Cardiac septum (tissue), 1 donor: ENCODE measurements at places on chromosomes 3 and 15.

DNA sequence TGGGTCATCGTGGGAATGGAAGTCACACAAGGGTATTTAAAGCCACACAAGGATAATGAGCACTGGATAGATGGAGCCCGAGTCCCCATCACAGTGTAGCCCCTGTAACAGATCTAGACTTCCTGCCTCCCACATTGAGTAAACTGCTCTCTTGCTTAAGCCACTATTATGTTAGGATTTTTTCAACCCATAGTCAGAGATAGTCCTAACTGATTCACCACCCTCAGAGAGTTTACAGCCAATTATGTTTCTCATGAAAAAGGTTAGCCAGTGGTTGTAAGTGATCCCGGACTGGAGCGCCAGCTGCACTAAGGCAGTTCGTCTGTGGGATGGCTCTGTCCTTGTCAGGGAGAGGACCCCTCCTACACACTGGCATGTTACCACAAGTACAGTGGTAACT is 77.0 kb downstream of the KLF13 start:
- DNase-seq, result no peak

GRCh38 chr3:178084938-178085816 is 451.1 kb upstream of the KCNMB2 start:
- peak; percentile 90 for DNase-seq

GRCh38 chr3:141680620-141681389 is 57.3 kb upstream of the RNF7 start:
- no peak for DNase-seq

- DNase-seq, result no peak
Measured at GRCh38 chr3:126155819-126156218, 24.6 kb downstream of the ALDH1L1 start.

- no peak for DNase-seq
Measured at GRCh38 chr15:85045615-85046014, 64.0 kb downstream of the PDE8A start.

- no peak for DNase-seq
Measured at GRCh38 chr15:66481107-66481856, 16.3 kb downstream of the SNAPC5 start.

GRCh38 chr15:39269352-39269751 is 311.5 kb upstream of the THBS1 start:
- no peak for DNase-seq

GRCh38 chr3:9056581-9056980 is 93.3 kb upstream of the RAD18 start:
- no peak for DNase-seq

DNA sequence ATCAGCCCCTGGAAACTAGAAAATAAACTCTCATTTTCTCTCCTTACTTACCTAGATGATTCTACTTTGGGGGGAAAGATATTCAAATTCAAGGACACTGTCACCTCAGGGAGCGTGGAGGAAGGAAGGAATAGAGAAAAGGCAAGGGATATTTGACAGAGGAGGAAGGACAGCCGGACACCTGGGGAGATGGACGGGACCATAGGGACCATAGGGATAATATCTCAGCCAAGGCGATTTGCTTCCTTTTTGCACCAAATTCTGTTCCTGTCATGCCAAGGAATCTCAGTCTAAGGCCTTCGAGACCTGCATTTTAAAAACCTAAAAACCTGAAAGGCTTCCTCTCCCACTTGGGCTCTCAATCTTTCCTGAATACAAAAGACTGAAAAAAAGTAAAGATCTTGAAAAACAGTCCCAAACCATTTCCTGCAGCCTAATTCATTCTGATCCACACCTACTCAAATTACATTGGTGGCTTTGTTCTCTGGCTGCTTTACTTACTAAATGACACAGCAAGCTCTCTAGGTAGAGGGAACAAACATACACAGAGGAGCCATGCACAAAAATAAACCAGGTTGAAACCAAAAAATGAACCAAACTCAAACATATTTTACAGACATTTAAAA is 73.9 kb upstream of the SLC24A5 start:
- no peak for DNase-seq

GRCh38 chr3:124558991-124559845 is 171.0 kb upstream of the UMPS start:
- peak; percentile 81 for DNase-seq

GRCh38 chr15:27622371-27622770 is 476.7 kb downstream of the OCA2 start:
- DNase-seq, result no peak

- DNase-seq, result no peak
Measured at GRCh38 chr15:100334015-100334414, 7.8 kb downstream of the ADAMTS17 start.

DNA sequence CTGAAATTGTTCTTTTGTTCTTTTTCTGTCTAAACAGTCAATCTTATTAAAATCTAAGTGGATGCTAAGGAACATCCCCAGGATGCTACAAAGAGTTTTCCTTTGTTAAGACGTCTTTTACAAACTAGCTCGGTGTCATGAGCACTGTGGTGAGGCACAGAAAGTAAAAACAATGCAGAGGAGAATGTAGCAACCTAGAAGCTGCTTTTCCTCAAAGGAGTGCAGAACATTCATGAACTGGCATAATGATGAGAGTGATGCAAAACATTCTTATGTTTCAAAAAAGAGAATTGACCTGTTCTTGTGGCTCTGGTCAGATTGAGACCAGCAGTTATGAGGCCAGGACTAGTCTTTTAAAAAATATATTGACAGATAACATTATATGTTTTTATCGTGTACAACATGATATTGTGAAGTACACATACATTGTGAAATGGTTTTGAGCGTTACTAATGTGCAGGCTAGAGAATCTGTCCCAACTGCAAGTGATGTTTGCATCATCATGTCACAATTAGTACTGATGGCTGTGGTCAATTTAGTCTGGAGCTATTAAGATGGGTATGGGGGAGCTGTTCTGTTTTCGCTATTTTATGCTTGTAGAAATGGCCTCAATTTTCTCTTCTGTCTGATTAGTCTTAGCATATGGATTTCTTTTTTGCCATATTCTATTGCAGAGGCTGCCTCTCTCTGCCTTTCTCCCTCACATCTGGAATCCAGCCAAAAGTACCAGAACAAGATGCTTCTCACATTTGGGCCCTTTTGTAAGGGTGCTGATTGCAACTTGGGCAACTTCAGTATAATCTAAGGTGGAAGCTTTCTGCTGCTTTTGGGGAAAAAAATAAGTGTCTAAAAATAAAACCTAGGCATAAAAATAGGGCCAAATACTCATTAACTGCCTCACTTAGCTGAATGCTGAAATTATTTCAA is 50.2 kb downstream of the HHLA2 start:
- no peak for DNase-seq

DNA sequence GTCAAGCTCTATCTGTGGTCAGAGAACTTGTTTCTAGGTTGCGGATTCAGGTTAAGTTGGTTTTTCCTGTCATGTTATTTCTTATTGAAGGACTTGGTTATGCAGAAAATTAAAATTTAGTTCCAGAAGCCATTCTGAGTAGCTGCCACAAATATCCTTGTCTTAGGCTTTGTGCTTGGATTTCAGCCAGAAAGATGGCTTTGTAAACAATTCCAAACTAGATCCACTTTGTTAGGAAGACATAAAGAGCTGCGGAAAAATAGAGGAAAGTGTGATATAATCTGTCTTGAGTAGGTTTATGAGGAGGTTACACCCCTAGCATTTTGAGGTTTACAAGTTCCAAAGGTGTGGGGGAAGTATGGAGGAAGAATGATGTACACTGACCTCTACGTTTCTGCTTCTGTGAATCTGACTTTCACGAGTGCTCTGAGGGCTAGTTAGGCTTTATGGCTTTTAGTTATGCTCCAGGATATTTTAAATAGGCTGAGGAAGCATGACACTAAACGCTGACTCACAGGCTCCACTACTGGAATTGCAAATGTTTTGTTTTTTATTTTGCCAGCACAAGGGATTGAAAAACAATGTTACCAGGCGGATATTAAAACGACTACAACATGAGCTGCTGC is 46.3 kb upstream of the UTS2B start:
- DNase-seq, result no peak

DNA sequence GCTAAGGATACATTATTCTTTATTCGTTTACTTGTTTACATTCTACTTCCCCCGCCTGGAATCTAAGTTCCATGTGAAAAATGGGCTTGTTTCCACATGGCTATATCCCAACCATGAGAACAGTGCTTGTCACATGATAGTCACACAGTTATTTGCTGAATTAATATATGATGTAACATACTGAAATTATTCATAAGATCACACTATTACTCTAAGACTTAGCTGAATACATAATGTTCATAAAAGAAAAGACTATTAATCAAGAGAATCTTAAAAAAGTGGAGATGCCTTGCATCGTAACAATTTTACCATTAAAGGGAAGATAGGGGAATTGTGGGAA is 6.5 kb downstream of the PBRM1 start:
- DNase-seq, result no peak

DNA sequence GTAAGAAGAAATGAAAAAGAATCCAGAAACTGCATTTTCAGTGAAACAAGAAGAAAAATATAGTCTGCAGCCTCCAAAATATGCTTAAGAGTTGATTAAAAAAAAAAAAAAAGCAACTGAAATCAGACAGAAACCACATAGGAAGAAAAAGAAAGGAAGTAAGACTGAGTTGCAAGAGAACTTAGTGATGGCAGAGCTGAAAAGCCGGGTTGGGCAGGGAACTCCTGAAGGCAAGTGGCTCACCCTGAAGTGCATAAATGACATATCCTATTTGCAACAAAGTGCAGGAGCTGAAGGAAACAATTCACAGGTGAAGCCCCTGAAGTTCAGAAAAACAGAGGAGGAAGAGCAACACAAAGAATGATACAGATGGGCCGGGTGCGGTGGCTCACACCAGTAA is 108.8 kb upstream of the SLC25A36 start:
- DNase-seq, result no peak
